ENCODE measurements at places on chromosomes 5 and 9.
A peak's percentile ranks its signal among the peaks of the same experiment; 100 is the strongest.

DNA sequence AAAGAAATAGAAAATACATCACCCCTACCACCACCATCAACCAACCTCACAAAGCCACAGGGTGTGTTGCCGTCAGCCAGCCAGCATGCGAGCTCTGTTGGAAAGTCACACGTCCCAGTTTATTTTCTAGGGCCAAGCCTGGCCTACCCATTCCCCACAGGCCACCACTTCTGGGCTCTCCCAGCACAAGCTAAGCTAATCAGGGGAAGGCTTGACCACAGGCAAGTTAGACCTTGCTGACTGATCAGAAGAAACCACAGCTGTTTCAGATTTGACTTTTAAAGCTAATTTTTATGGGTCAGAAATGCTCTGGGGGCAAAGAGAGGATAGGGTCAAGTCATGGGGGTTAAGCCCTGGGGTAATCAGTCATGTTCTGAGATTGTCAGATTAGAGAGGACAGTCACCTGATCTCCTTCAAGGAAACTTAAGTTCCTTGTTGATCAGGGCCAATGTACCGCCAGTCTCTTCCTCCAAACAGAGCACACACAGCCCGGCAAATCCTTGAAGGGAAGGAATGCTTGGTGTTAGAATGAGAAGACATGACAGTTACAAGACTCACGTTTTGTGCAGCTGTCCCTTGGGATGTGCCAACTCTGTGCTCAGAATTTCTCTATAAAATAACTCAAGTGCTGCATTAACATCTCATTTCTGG lies 7.6 kb downstream of the SHB start:
- no peak for DNase-seq

DNA sequence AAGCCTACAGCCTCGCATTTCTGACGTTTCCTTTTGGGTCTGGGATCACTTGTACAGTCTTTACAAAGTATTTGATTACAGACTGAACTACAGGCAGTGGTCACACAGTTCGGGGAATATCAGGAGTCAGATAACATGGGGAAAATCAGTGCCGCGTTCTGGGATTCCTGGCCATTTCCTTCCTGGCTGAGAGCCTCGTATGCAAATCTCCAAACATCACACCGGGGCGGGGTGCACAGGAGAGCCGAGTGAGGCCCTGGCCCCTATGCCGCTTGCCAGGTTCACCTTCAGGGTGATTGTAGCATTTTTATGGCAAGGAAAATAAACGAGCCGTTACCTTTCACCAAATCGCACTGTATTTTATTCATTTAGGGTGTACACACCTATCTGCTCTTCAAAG lies 29.6 kb upstream of the SLC9A3 start:
- no peak for DNase-seq

DNA sequence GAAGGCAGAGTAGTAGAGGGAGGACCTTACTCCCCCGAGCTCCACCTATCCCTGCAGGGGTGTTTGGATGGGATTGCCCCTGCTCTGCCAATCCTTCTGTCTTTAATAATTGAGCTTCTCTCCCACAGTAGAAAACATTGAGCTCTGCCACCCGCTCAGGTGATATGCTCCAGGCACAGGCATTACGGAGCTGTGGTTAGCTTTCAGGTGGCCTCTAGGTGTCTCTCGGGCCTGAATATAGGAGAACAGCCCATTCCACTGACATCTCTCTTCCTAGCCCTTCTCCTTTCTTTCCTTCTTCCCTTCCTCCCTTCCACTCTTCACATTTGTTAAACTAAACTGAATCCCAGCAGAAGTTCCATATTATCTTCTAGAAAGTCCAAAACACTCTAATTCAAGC lies 203.4 kb downstream of the SYK start:
- DNase-seq, result no peak

GRCh38 chr5:161851691-161852299 lies 3.9 kb downstream of the GABRA1 start:
- DNase-seq, result no peak

GRCh38 chr9:98140503-98140902 lies 21.5 kb upstream of the TRIM14 start:
- no peak for DNase-seq

DNA sequence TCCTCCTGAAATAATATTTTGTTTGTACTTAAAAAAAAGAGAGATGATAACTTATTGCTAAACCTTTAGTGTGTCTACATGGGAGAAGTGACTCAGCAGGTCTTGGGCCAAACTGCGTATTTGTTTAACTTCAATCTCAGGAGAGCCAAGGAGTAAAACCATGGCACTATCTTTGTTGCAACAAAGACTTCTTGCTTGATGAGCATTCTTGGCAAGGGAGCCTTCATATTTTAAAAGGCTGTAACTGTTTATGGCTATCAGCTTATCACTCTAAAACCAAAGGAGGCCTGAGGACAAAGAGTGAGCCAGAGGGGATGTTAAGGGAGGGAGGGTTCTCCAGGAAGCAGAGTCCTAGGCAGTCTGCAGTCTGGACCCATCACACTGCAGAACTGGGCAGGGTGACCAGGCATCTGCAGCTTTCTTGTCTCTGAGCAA lies 216.2 kb upstream of the S1PR3 start:
- no peak for DNase-seq

GRCh38 chr9:20611691-20612287 lies 10.5 kb downstream of the MLLT3 start:
- no peak for DNase-seq

DNA sequence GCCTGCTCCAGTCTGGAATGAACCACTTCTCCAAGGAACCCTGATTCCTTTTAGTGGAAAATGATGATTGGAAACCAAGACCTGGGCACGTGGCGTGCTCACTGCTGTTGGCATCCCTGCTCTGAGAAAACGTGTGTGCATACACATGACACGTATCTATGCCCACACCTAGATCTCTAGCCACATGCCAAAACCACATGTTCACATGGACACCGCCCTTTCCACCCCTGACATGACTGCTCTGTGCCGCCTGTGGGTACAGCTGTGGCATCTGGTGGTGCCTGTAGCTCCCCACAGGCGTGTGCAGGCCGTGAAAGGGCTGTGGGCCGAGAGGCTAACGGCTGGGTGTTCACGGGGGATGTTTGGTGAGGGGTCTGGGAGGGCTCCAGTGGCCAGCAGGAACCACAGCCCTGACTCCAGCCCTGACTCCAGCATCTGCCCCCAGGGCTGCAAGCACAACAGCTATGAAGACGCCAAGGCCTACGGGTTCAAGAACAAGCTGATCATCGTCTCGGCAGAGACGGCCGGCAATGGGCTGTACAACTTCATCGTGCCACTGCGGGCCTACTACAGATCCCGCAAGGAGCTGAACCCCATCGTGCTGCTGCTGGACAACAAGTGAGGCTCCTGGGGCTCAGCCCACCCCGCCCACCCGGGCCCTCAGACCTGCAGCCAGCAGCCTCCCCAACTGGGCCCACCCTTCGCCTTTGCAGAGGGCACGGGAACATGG lies 75.1 kb downstream of the KCNT1 start:
- no peak for DNase-seq

- no peak for DNase-seq
Observed at GRCh38 chr5:142508591-142508990, 177.3 kb downstream of the FGF1 start.

DNA sequence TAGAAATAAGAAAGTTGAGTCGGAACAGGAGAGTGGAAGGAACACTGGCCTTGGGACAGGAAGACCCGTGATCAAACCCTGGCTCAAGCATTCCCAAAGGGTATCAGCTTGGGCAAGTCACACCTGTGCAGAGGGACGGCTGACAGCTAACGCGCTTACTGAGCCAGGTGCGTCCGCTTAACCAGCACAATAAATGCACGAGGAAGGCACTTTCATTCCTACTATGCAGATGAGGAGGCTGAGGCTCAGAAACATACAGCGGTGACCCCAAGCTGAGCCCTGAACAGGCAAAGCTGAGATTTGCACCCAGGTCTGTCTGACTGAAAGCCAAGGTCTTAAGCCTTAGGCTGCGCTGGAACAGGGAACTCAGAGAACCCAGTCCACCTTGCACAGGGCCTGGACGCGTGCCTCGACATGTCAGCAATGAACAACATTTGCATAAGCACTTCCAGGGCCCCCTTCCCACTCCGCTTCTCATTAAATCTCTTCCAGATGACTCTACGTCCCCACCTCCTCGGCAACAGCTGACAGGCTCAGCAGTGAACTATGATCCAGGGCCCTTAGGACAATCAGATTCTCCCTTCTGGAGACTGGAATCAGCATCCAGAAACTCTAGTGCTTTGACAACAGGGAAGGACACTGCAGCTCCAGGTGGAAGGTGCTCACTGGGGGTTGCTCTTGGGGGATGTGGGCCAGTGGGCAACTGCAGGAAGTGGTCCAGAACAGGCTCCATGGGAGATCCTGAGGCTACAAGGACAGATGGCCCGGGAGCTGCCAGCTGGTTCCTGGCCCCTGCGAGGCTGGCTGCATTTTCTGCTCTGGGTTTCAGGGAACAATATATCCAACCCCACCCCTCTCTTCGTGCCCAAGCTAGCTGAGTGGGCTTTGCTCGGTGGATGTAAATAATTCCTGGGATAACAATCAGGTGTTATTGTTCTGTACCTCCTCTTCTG lies 35.2 kb downstream of the SH3PXD2B start:
- no peak for DNase-seq

DNA sequence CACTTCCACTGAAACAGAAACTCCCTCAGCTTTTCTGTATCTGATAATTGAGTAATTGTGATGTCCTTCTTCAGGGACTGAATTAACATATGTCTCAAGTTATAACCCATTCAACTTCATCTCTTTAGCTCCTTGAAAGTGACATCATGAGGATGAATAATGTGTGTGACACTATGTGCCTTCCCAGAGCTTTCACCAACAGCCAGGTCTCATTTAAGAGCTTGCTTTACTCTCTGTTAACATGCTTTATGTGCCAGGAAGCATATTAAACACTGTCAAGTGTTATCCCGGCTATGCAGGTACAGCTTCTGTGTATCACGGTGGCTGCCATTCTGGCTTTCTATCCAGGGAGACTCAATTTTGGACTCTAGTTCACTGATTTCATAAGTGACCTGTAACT lies 799.9 kb downstream of the CDH12 start:
- DNase-seq, result no peak

- no peak for DNase-seq
Observed at GRCh38 chr9:132864691-132865090, 13.4 kb downstream of the AK8 start.

DNA sequence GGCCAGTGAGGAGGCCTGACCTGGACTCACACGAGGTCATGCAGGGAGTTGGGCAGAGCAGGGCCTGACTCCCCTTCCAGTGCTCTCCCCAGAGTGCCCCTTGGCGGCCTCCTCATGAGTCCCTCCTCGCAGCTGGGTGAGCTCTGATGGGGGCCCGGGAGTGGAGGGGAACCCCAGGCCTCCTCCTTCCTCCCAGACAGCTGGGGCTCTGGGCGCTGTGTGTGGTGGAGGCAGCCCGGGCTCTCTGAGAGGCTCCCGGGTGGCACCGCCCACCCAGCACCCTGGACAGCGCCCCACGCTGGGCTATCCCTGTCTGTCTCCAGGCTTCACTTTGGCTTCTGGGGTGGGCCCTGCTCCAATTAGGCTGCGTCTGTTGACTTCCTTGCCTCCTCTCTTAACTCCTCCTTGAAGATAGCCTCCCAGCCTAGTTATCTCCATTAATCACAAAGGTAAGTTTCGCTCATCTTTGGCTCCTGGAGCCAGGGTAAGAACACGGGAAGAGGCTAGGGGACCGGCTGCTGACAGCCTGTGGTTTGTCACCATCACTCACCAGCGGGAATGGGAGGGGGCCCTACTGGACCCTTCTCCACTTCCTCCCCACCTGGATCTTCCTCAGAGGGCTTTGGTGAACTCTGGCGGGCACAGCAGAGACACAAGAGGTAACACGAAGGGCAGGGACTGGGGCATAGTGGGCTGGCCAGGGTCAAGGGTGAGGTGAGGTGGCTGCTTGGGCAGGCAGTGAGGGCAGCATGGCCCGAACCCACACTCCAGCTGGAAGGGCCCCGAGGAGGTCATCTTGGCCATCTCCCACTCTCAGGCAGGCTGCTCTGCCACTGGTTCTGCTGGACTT lies 13.1 kb downstream of the PSD2 start:
- DNase-seq, result no peak

DNA sequence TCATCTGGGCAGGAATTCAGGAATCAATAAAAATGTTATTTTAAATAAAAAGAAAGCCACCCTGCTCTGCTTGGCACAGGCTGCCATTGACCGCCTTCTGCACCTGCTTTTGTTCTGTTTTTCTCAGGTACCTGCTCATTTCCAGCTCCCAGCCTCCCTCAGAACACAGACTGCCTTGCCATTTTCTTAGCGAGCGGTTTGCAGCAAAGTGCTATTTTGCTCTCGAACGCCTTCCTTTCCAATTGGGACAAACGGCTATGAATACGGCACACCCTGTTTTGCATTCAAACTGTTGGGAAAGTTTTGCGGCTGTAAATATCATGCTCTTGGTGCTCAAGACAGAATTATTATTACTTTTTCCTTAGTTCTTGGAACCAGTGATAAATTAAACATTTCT lies 25.1 kb upstream of the FCN1 start:
- DNase-seq, result no peak

DNA sequence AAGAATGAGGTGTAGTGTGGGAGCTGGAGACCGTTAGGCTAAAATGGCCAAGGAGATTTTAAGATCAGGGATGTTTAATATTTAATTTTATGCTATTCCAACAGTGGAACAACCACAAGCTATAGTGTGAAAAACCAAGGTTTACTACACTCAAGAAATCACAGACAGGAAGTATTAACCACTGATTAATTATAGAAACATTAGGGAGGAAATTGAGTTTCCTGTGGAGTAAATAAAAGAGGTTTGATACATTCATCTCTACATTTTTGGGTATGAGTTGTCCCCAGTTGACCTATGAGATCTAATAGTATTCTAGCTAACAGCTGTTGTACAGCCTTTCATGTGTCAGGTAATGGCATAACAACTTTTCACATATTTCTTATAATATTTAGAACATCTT lies 103.7 kb upstream of the MPDZ start:
- DNase-seq, result no peak

GRCh38 chr5:10601246-10602030 lies 37.6 kb downstream of the ANKRD33B start:
- DNase-seq, result peak; percentile 87

- no peak for DNase-seq
Observed at GRCh38 chr5:61023131-61023530, 78.1 kb downstream of the NDUFAF2 start.

- DNase-seq, result peak; percentile 88
Observed at GRCh38 chr9:23826120-23826629, at the start of gene ELAVL2. TSS of gene ELAVL2 (minus strand) at chr9:23826240. CDS start at chr9:23762234, 64,006 bp downstream.

DNA sequence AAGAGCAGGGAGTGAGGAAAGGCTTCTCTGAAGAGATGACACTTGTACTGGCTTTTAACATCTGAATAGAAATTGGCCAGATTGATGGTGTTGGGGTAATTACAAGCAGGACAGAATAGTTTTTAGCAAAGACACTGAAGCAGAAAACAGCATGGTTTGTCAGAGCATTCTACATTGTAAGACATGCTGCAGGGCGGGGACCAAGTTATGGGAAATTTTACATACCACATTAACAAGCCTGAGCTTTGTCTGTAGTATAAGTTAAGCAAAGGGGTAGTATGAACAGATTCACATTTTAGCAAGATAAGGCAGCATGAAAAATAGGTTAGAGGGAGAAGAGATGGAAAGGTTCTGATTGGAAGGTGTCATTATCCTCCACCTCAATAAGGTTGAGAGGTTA lies 66.5 kb downstream of the JMY start:
- no peak for DNase-seq
